ENCODE measurements at places on chromosomes 16 and 17. TPM values are rescaled to one million over a fixed set of nuclear protein-coding genes. Genes with fewer than 3 reads are reported as not detected.

DNA sequence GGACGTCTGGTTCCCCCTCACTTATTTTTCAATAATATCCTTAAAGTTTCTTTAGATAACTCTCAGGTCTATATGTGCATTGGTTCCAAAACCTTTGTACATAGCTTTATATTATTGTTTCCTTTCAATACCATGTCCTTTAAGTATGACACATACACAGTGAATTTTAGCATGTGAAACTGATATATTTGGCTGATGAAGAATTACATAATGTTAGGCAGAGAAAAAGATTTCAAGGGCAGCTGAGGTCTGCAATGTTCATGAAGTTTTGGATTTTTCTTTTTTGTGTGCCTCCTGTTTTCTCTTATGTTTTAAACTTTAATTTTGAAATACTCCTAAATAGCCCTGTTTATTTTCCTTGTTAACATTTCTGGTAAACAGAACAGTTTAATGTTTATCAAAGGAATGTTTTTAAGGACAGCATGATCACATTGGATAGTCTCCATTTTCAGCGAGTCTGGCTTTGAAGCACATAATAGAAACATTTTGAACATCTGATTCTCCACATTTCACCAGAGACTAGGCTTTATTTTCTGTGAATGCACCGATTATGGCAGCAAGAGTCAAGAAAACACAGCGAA, 32.9 kb upstream of the FBXO47 start:
- DNase-seq, result no peak

RMI2 gene
- 0.48 TPM for total RNA-seq

DNA sequence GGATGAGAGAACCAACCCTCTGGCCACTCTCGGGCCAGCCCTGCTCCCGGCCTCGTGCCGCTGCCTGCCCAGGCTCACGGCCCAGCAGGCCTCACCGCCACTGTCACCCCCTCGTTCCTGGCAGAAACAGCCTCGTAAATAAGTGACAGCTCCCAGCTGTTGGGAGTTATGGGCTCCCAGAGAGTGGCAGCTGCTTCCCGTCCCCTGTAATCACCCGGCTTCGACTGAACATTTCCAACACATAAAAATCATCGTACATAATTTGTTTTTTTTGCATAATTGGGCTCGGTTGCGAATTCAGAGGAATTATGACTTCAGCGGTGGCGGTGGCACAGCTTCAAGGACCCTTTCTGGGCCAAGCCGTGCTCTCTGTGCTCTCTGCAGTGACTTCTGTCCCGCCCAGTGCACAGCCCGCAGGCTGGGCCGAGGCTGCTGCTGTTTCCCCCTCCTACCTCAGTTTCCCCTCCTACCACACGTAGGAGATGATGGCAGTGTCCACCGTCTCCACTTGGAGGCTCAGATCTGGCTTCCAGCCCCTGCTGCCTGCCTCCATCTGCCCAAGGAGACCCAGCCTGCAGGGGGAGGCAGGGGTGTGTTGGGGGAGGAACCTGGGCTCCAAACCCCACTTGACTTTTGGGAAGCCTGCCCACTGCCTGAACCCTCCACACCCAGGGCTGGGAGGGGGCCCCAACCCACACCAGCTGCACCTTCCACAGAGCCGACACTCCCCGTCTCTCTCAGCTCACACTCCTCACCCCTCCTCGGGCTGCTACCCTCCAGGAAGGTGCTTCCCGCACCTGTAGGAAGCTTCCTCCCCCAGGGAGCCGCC, 84.9 kb downstream of the RTN4RL1 start:
- DNase-seq, result peak; percentile 47

SPN gene
- total RNA-seq, result 0.91 TPM

GRCh38 chr17:40645943-40646342, 1.7 kb downstream of the SMARCE1 start:
- DNase-seq, result no peak

DNA sequence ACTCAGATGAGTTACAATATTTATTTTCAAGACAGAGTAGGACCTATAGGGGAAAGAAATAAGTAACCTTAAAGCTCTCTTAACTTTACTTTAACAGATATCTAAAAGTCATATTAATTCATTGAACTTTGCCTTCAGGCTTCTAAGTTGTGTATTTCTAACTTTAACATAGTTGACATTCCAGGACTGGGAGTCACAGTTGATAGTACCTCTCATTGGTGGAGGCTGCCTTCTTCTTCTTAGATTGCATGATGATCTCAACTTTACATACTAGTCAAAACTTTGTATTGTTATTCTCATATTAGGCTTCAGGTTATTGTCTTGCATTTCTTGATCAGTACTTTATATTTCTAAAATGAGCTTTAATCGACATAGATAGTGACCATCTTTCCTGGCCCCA, 350.1 kb upstream of the KIF2B start:
- DNase-seq, result no peak

ARSG gene
- total RNA-seq, result 3.1 TPM

- DNase-seq, result no peak
These were observed 258.6 kb downstream of the CBLN1 start for GRCh38 chr16:49023050-49023449.
